ENCODE measurements at places on chromosomes 16 and 17.

GRCh38 chr16:76293980-76294379 is 16.8 kb downstream of the CNTNAP4 start:
- DNase-seq: no peak

- no peak for DNase-seq
Measured at GRCh38 chr17:67620636-67621035, 97.1 kb upstream of the NOL11 start.

DNA sequence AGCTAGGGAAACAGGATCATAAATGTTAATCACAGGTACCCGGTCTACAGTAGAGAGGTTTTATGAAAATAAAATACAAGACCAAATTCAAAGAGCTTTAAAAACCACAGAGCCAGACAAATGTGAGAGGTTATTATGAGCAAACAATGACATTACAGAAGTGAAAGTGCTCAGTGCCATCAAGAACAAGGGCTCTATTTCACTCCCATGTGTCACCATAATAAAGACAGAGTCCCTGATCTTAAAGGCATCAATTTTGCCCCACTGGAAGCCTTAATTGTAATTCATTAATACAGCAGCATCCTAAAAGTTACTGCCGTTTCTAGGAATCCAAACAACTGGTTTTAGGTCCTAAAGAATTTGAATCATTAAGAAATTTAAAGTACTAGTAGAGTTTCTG is 43.7 kb upstream of the CDRT4 start:
- DNase-seq: no peak

GRCh38 chr16:27436921-27437650 is 35.1 kb downstream of the IL21R start:
- DNase-seq: no peak

DNA sequence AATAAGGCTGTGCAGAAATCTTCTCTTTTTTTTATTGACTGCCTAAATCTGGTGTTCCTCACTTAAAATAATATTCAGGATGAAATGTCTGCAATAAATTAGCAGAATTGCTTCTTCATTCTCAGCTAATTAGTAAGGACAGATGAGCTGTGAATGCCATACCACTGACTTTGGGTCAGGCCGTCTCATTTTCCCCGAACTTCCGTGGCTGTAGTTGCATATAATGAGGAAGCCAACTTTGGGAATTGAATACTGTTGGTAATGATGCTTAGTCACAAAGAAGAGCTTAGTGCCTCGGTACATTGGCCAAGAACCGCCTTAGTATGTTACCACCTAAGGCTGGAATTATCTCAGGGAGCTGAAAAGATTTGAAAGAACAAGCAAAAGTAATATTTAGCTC is 47.6 kb downstream of the NUP93 start:
- no peak for DNase-seq

- DNase-seq: no peak
Measured at GRCh38 chr17:50532452-50533024, at the start of gene EPN3. Gene EPN3 (plus strand): TSS chr17:50532735. CDS start chr17:50536557, 3,822 bp downstream.

DNA sequence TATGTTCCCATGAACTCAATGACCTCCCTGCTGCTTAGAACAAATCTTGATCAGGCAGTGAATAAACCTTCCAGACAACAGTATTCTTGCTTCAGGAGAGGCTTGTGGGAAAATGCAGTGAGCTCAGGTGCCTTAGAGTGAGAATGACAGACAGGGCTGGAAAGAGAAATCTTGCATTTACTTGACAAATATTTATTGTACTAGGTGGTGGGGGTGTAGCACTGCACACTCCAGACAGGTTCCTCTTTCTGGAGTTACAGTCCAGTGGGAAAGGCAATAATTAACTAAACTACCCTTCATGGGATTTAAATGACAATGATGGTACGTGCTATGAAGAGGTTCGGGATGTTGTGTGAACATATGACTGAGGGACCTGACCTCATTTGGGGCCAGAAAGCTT is 182.9 kb downstream of the SHISA9 start:
- DNase-seq: no peak

- no peak for DNase-seq
Measured at GRCh38 chr17:67865438-67865837, 40.1 kb downstream of the BPTF start.

GRCh38 chr17:79073706-79074088 is 927 bp upstream of the ENGASE start:
- no peak for DNase-seq

DNA sequence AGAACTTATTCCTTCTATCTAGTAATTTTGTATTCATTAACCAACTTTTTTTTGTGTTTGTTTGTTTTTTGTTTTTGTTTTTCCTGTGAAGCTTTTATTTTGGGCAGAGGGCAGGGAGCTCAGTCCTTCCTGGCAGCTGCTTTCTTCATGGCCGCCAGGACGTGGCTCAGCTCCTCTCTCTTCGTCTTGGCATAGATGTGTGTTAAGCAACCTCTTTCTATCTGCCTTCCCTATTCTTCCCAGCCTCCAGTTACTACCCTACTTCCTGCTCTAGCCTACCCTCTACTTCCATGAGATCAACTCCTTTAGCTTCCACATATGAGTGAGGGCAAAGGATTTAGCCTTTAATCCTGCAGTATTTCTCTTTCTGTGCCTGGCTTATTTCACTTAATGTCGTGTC is 8.2 kb upstream of the BRD7 start:
- no peak for DNase-seq

DNA sequence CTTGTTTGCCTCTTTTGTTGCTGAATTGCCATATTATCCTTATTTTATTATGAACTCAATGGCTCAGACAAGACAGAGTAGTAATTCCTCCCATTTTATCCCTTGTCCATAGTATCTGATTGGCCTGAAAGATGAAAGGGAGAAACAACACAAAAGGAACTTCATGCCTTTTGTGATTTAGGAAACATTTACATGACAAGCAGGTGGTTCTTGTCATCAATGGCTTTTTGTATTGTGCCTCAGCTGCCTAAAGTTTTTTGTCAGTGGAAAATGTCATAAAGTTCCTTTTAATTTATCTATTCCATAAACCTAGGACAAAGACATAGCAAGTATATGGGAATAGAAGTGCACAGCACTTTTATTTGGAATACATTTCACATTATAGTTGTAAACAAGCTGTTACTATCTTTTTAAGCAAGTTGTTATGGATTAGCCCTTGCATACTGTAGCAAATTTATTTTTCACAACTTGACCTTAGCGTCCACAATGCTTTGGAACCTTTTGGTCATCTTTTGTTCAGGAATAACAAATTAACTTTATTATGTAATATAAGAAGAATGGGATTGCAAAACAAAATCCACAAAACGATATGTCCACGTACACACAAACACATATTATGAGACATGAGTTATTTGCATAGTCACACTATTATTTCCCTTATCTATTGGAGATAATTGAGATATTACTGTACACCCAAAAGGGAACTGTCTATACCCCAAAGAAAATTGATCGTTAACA is 12.4 kb upstream of the MPHOSPH6 start:
- no peak for DNase-seq

GRCh38 chr17:66775271-66775670 is 59.6 kb upstream of the CACNG5 start:
- no peak for DNase-seq

DNA sequence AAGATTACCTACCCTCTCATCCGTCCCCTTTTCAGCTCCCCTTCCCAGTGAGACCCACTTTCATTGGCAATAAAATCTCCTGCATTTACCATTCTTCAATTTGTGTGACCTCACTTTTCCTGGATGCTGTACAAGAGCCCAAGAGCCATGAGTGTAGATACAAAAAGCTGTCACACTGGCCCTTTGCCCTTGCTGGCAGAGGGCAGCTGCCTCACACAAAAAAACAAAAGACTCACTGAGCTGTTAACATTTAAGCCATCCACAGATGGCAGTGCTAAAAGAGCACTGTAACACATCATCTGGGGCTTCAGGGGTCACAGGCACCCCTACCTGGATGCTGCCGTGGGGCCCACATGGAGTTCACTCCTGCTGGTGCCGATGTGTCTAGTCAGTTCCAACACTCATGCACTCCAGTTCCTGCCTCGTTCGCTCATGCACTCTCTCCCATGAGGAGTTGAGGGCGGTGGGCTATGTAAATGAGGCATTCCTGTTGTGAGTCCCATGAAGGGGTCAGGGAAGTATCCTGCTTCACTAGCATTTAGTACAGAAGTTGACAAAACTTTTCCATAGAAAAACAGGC is 123.1 kb downstream of the CA10 start:
- no peak for DNase-seq

- DNase-seq: no peak
Measured at GRCh38 chr17:4549781-4550533, 5.2 kb downstream of the MYBBP1A start.

DNA sequence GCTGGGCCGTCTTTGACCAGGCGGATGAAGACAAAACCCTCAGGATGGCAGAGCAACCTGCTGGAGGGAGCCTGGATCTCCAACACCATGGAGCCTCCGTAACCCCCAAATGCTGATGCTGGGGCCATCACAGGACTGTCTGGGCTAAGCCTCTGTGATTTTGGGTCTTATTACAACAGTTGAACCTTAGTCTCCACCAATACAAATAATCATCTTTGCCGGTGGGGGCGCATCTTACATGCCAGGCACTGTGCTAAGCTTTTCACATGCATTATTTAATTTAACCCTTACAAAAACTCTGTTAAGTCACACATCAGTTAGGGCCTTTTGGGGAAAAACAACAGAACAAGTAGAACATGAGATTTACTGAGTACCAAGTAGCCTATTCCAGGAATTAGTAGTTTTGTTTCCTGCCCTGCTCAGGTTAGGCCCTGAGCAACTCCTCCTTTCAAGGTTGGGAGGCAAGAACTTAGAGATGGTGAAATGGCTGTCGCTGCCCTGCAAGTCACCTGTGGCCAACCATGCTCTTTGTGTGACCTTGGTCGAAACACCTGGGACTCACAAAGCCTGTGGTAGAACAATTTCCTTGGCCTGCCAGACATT is 8.9 kb upstream of the ITGAM start:
- DNase-seq: no peak

DNA sequence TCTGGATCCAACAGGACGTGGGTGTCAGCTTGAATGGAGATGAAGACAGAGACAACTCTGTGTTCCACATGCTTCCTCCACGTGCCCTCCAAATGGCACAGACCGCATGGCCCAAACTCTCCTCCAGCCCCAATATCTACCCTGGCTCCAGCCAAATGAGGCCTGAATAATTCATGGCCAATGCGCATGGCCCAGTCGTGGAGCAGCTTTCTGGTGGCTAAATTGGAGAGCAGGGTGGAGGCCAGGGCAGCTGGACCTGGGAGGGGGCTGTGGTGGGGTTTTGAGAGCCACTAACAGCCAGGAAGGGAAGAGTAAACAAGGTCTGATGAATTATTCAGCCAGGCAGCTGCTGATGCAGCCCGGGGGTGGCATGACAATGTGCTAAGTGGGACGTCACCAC is 96.7 kb upstream of the TMEM132E start:
- DNase-seq: no peak

- DNase-seq: no peak
Measured at GRCh38 chr17:77579682-77580081, 378.8 kb upstream of the TNRC6C start.

DNA sequence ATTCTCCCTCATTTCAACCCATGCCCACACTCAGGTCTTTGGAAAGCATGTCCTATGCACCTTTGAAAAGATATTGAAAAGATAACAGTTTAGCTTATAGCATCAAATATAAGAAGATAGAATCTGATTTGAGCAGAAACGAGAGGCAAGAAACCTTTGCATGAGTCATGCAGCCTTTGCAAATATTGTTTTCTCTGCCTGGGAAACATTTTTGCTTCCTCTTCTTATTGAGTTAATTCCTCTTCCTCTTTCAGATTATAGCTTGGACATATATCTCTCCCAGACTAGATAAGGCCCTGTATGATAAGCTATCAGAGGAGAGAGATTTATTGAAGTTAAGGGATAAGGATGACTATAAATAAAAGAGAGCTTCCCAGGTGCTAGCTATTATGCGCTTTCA is 46.1 kb upstream of the KCNJ2 start:
- no peak for DNase-seq

DNA sequence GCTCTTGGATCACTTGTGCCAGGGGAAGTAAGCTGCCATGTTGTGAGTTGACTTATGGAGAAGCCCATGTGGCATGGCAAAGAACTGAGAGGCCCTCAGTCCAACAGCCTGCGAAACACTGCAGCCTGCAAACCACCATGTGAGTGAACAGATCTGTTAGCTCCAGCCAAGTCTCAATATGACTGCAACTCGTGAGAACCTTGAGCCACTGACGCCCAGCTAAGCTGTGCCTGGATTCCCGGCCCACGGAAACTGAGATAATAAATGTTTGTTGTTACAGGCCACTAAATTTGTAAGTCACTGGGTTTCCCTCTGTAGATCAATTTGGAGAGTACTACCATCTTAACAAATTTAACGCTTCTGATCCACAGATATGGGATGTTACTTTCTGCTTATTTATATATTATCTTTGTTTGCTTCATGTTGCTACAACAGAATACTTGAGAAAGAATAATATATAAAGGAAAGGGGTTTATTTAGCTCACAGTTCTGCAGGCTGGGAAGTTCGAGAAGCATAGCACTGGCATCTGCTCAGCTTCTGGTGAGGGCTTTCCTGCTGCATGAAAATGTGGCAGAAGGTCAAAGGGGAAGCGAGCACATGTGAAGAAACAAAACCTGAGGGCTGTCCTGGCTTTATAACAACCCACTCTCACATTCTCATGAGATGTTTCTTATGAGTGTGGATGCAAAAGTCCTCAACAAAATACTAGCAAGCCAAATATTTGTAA is 29.4 kb upstream of the ATP2A3 start:
- DNase-seq: no peak

- no peak for DNase-seq
Measured at GRCh38 chr17:2856727-2857126, 60.5 kb downstream of the RAP1GAP2 start.

GRCh38 chr17:64172510-64172909 is 42.6 kb upstream of the ERN1 start:
- no peak for DNase-seq

DNA sequence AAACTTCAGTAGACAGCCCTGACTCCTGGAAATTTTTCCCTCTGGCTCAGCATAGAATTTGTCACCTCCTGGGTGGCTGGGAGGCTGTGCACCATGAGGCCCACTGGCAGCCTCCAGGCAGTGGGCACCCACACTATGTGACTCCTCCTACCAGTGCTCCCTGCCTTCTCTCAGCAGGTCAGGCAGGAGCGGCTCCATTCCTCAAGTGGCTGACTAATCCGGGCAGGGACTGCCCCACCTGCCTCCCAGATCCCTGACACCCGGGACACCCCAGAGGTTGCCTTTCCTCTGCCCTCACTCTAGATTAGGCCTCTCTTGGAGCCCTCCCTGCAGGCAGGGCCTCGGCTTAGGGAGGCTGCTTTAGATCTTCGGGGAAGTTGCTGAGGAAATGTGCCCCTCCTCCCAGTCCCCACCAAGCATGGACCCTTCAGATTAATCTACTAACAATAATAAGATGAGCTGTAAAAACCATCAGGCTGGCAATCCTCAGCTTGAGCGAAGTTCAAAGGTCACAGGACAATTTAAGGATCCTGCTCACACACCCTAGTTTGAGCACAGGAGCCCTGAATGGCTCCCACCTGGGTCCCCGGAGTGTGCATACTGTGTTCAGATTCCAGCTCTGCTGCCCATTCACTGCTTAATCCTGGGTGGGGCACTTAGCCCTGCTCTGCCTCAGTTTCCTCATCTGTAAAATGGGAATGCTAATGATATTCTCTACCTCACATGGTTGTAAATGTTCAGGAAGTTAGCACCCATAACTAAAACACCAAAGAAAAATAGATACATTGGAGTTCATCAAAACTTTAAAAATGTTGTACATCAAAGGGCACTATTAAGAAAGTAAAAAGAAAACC is 10.0 kb upstream of the MYCBPAP start:
- no peak for DNase-seq

Data from stimulated activated CD8-positive, alpha-beta memory T cell treated with anti-CD3 and anti-CD28 coated beads, Interleukin-7, amount 100 ng/mL, for 24 hours (primary cell).